ENCODE measurements at places on chromosomes 5 and 9. TPM values are rescaled to one million over a fixed set of nuclear protein-coding genes. Genes with fewer than 3 reads are reported as not detected.

- no peak for DNase-seq
These were observed 23.6 kb upstream of the RAB14 start for GRCh38 chr9:121225240-121225639.

FOXD4L5 gene
- 0.29 TPM for total RNA-seq

- no peak for DNase-seq
These were observed 95.5 kb downstream of the ZCCHC7 start for GRCh38 chr9:37215830-37216229.

DNA sequence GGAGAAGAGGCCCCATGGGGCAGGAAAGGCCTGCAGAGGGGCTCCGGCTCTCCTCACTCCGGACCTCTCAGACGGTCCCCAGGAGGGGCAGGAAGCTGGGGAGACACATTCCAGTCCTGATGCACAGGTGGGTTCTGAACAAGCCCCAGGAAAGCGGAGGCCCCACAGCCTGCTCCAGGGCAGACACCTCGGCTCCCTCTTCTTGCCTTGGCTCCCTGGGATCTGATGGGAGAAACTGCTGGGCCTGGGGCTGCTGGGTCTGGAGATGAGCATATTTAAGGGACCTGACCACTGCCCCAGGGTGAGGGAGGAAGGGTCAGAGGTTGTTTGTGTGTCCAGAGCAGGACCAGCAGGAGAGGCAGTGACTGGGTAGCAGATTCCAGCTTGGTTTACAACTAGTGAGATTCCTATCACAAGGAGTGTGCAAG lies 1.2 kb downstream of the CORO2A start:
- no peak for DNase-seq

NEUROG1 gene
- not detected for total RNA-seq

GRCh38 chr5:1374030-1374678 lies 29.3 kb upstream of the CLPTM1L start:
- DNase-seq = no peak

- no peak for DNase-seq
These were observed 36.9 kb upstream of the GPR21 start for GRCh38 chr9:122996586-122996985.

DNA sequence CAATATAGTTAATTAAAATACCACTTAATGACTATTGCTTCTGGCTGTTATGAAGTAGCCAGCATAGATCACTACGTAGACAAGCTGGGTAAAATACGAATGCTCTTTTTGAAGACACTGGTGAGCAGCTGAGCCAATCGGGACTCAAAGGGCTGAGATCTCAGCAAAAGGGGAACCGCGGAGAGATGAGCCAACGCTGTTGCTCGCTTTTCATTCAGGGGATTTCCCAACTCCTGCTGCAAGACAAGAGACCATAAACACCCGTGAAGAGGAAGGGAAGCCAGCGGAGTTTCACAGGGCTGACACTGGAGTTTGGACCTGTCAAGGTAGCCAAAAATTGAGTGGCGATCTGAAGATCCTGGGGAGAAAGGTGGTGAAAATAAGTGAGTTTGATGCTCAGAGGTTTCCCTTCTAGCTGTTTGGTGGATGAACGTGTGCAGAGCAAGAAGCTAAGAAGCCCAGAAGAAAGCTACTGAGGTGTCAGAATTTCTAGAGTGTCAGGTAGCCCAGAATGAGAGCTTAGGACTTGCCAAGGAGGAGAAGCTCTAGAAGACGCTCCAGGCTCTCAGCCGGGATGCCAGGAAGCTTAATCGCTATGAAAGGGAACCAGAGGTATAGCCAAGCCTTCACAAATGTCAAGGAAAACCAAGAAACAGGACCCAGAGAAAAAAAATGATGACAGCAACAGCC lies 79.6 kb upstream of the RNU6ATAC start:
- DNase-seq = no peak

FAXDC2 gene
- total RNA-seq = 43.9 TPM

PRR16 gene
- 9.6 TPM for total RNA-seq

DNA sequence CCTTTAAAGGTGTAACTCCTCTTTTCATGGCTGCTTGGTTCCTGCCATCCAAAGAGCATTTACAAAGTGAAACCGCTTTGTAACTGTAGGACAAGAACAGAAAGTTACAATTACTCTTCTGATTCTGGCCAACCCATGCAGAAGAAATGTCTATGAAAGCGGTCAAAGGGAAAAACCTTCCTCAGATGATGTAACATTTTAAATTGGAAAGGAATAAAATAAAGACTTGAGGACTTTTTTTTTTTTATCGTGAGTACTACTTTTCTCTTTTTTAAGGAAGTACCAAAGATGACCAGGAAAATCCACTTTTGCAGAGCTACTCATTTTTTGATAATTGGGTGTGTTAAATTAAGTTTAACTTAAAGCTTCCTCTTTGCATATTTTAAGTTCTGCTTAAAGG lies 13.0 kb upstream of the C9orf72 start:
- DNase-seq = no peak

CEP78 gene
- total RNA-seq = 8.8 TPM

FOXD4L4 gene
- 0.32 TPM for total RNA-seq

DNA sequence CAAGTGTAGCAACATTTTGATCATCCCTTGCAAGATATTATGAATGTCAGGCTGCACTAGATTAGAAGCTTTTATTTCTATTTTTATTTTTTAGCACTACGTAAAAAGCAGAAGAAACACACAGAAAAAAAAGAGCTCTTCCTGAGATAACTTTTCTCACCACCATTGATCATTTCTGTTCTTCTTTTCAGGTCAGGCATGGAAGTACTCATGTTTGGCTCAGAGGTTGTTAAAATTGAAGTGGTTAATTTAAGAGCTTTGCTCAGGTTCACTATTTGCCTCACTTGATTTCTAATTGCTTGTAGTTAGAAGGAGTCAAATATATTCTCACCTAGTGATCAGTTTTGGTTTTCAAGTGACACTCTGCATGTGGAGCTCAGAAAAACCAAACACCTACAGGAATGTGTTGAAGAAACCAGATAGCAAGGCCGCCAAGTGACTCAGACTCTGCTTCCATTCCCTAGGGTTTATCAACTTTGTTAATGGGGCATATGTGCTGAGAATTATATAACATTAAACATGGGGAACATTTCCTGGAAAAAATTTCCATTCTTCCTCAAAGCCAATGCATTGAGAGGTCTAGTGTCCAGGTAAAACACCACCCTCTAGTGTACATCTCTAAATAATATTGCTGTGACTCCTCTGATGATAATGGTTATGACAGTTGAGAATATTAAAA lies 679.8 kb downstream of the CETN3 start:
- no peak for DNase-seq

DNA sequence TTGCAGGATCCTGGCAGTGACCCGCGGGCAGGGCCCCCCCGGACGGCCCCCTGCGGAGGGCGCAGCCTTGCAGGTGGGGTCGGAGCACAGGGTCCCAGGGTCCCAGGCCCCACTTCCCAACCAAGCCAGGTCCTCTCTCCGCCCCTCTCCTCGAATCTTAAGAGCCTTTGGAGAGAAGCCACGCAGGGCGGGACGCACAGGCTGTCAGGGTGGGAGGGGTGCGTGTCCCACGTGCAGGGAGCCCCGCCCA lies 18.4 kb upstream of the EGFL7 start:
- peak; percentile 62 for DNase-seq

DNA sequence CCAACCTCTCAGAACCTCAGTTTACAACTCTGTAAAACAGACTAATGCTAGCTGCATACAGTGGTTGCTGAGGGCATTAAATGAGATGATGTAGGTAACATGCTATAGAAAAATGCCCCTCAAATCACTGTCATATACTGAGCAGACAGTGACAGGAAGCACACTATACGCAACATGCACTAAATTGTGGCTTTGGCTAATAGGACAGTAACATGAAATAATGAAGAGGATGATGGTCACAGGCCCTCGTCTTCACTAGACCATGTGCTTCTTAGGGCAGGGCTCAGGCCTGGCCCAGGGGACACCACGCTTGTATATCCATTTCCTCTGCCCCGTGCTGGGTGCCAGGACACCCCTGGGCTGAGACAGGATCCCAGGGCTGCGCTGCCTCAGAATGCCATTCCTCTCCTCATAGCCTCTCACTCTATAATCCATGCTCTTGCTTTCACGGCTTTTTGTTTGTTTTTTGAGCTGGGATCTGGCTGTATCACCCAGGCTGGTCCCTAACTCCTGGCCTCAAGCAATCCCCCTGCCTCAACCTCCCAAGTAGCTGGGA lies 18.9 kb downstream of the CSF1R start:
- no peak for DNase-seq

GRCh38 chr5:83927140-83927733 lies 206.6 kb upstream of the HAPLN1 start:
- no peak for DNase-seq

DNA sequence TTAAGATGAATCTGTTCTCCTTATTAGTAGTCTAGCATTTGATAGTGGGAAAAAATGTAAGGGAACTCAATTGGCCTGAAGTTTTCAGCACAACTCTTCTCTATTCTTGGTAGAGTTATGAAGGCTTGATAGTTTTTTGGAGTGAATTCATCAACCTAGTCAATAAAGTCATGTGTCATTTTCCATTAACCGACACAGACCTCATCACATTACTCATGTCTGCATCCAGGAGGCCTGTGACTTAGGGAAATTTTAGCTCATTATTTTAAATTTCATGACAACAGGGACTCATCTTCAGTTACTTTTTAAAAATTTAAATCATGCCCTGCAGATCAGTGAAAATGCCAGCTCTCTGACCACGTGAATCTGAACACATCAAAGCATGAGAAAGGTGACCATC lies 63.3 kb downstream of the ADAMTS16 start:
- no peak for DNase-seq

GRCh38 chr9:13675638-13676000 lies 396.1 kb upstream of the MPDZ start:
- no peak for DNase-seq

DNA sequence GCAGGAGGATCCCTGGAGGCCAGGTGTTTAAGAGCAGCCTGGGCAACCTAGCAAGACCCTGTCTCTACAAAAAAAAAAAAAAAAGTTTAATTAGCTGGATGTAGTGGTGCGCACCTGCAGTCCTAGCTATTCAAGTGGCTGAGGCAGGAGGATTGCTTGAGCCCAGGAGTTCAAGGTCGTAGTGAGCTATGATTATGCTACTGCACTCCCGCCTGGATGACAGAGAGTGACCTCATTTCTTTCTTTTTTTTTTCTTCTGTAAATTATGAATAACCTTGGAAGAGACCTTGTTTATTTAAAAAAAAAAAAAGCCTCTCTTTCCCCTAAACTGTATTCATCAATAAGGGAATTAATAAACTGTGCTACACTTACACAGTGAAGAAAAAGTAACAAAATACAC lies 43.6 kb upstream of the SLC30A5 start:
- DNase-seq = no peak

CCDC192 gene
- 1.3 TPM for total RNA-seq

- DNase-seq = no peak
These were observed 30.2 kb downstream of the AFAP1L1 start for GRCh38 chr5:149301744-149302380.

Data from breast epithelium (tissue), 4 donors.